ENCODE measurements at places on chromosomes 16 and 17.

DNA sequence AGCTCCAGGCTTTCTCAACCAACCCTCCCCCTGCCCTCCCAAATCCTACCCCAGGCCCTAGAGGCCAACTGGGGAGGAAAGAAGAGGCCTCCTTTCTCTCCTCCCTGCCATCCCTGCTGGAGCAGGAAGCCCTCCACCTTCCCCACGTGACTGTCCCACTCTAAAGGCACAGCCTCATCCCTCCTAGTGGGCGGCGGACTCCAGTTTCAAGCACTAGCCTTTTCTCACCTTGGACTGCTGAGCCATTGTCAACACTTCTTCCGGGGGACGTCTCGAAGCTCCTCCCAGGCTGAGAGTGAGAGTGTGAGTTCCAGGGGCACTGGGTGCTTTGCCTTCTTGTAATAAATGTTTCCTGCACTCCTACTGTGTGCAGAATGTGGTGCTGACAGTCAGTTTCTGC is 21.4 kb upstream of the IRX6 start:
- DNase-seq, result no peak
- H3K36me3 ChIP-seq, result no peaks in the 10 kb centered on the region
- no peaks in the 10 kb centered on the region for H3K27me3 ChIP-seq

DNA sequence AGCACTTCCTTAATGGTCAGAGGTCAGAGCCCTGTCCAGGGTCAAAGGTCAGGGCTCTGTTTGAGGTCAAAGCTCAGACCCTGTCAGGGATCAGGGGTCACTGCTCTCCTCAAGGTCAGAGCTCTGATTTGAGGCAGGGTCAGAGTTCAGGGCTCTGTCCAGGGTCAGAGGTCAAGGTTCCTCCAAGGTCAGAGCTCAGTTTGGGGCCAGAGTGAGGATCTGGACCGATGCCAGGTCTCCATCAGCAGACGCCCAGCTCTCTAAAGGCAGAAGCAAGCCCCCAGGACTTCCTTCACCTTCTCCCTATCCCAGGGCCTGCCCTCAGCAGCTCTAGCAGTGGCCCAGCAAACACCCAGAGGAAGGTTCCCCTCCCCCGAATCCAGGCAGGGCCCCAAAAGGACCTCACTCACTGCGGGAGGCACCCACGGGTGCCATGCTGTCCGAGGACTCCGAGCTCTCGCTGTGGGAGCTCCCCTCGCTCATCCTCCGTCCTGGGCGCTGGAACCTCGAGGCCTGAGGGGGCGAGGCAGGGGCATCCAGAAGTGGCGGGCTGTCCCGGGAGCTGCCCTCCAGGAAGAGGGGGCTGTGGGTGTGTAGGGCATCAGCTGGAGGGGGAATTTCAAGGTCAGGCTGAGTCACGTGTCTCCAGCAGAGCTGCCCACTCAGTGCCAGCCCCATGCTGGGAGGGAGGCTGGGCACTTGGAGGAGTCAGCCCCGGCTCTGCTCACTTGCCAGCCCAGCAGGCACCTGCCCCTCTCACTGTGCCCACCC is 26.7 kb downstream of the PIMREG start:
- no peak for DNase-seq
- no peak overlapping the region for H3K4me3 ChIP-seq
- H3K27me3 ChIP-seq, result no peaks in the 10 kb centered on the region
- H3K4me1 ChIP-seq, result peaks cover 6% of the 10 kb centered on the region

- no peak for DNase-seq
- H3K36me3 ChIP-seq, result no peaks in the 10 kb centered on the region
- peaks cover 9% of the 10 kb centered on the region for H3K27me3 ChIP-seq
- no peaks in the 10 kb centered on the region for H3K4me1 ChIP-seq
- no peak overlapping the region for H3K4me3 ChIP-seq
Measured at GRCh38 chr17:6255322-6255721, 179.6 kb downstream of the AIPL1 start.

DNA sequence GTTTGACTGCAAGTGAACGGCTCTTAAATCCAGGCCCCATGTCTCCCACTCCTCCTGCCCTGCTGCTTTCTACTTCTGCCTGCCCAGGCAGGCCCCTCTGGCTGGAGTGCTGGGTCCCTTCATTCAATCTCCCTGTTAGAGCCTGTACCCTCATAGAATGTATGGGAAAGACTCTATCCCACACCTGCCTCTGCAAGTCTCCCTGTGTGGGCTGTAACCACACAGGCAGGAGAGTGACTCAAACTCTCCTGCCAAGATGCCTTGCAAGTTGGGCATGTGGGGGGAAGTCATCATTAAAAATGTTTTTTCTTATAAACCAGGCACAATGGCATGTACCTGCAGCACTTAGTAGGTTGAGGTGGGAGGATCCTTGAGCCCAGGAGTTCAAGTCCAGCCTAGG is 77.5 kb downstream of the PLXDC1 start:
- no peak overlapping the region for H3K27ac ChIP-seq
- no peaks in the 10 kb centered on the region for H3K36me3 ChIP-seq
- H3K4me1 ChIP-seq, result no peaks in the 10 kb centered on the region
- H3K27me3 ChIP-seq, result no peaks in the 10 kb centered on the region

DNA sequence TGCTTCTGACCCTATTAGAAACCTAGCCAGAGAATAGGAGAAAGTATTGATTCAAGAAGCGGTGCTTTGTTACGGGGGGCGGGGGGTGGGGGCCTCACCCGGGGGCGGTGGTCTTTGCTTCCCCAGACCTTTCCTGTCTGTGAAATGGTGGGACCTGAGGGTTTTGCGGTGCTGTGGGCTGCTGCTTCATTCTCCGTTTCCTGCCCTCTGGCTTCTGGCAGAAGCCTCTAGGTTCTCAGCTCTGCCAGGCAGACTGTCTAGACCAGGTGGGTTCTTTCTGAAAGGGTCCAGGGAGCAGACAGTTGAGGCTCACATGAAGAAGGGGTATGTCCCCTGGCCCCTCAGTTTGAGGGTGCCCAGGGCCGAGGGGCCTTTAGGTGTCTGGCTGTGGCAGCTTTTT is 14.0 kb downstream of the GSE1 start:
- H3K27me3 ChIP-seq, result no peaks in the 10 kb centered on the region
- H3K36me3 ChIP-seq, result no peaks in the 10 kb centered on the region
- peaks cover 49% of the 10 kb centered on the region for H3K4me1 ChIP-seq
- DNase-seq, result no peak

- no peaks in the 10 kb centered on the region for H3K36me3 ChIP-seq
- H3K4me3 ChIP-seq, result no peak overlapping the region
- DNase-seq, result no peak
- H3K27me3 ChIP-seq, result no peaks in the 10 kb centered on the region
- H3K4me1 ChIP-seq, result no peaks in the 10 kb centered on the region
Measured at GRCh38 chr16:81214745-81215166, 23.7 kb upstream of the BCO1 start.

GRCh38 chr16:56910112-56910511 is 21.8 kb upstream of the HERPUD1 start:
- no peaks in the 10 kb centered on the region for H3K36me3 ChIP-seq
- no peak overlapping the region for H3K27ac ChIP-seq
- H3K27me3 ChIP-seq, result peaks cover 4% of the 10 kb centered on the region
- no peak overlapping the region for H3K4me3 ChIP-seq

- no peak overlapping the region for H3K27ac ChIP-seq
- H3K4me1 ChIP-seq, result no peaks in the 10 kb centered on the region
- no peak for DNase-seq
- no peaks in the 10 kb centered on the region for H3K36me3 ChIP-seq
- H3K27me3 ChIP-seq, result no peaks in the 10 kb centered on the region
Measured at GRCh38 chr16:8110572-8111514, 479.5 kb downstream of the TMEM114 start.

DNA sequence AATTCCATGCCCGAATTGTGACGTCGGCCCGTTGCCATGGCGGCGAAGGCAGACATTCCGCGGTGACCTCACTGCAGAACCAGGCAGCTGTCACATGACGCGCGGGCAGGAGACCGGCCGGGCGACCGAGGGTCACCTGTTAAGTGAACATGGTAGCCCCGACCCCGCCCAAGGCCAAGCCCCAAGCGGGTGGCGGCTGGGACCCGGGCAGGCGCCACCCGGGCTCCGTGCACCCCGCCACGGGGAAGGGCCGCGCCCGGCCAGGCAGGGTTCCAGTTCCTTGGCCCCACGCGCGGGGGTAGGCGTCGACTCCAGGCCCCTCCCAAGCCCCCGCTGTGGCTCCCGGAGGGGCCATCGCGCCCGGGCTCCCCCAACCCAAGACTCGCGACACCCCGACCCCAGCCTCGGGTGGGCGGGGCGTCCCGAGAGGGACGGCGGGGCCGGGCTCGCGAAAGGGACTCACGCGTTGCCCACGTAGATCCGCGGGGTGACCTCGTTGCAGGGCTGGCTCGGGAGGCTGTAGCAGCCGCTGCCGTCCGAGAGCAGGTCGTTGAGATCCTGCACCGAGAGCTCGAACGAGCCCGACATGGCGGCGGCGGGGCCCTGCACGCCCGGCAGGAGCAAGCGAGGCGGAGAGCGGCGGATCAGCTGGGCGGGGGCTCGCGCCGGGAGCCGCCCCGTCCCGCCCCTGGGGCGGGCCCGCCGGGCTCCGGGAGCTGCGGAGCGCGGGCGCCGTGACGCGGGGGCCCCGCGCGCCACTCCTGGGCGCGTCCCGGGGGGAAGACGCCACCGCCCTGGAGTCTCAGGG is at the start of gene DUSP3:
Gene DUSP3, minus strand, starts transcription at position 641 of the 808 bp plus-strand sequence. Its CDS starts 53 bp downstream, at position 588.
- H3K36me3 ChIP-seq, result no peaks in the 10 kb centered on the region
- H3K4me3 ChIP-seq, result peak within 1 kb of the TSS; percentile 77
- H3K27ac ChIP-seq, result peak within 1 kb of the TSS; percentile 100
- peaks cover 47% of the 10 kb centered on the region for H3K4me1 ChIP-seq
- peak; percentile 98 for DNase-seq

DNA sequence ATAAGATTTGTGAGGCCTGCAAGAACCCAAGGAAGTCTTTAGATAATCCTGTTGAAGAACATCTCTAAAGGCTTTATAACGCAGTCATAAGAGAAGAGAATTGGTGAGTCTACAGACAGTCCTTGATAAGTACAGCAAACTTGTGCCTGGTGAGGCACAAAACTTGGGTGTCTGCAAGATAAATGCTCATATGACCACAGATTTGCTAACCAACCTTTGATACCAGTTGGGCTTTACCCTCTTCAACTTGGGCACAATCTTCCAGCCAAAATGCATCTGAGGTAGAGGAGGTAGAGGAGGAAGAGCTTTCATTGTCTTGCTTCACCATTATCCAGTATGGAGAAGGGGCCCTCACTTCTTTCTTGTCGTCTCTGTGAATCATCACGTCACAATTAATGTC is 16.9 kb downstream of the PDZD9 start:
- peaks cover 22% of the 10 kb centered on the region for H3K4me1 ChIP-seq
- no peak overlapping the region for H3K4me3 ChIP-seq
- no peak overlapping the region for H3K27ac ChIP-seq
- H3K27me3 ChIP-seq, result no peaks in the 10 kb centered on the region
- H3K36me3 ChIP-seq, result peaks cover 3% of the 10 kb centered on the region

GRCh38 chr16:67936880-67937605 is 393 bp upstream of the PSMB10 start:
- peak overlapping the region; percentile 93 for H3K4me3 ChIP-seq
- no peaks in the 10 kb centered on the region for H3K36me3 ChIP-seq
- H3K27ac ChIP-seq, result peak overlapping the region; percentile 95
- DNase-seq, result no peak
- peaks cover 22% of the 10 kb centered on the region for H3K4me1 ChIP-seq

DNA sequence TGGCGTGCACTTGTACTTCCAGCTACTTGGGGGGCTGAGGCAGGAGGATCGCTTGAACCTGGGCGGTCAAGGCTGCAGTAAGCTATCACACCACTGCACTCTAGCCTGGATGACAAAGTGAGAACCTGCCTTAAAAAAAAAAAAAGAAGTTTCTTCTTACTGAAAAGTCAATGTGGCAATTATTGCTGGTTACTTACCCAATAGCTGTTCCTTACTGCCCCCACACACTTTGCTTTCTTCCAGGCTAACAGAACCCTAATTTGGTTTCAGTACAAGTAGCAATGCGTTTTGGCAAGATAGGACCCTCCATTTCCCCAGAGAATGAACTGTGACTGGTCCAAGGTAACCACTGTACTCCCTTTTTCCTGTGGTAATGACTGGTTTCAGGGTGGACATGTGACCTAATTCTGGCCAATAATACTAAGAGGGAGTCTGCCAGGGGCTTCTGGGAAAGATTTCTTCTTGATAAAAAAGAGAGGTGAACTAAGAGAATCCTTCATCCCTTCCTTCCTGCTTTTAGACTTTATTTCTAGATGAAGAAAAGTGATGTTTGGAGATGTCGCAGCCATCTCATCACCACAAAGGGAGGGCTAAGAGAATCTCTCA is 58.8 kb upstream of the MSI2 start:
- no peaks in the 10 kb centered on the region for H3K36me3 ChIP-seq
- H3K27ac ChIP-seq, result no peak overlapping the region
- DNase-seq, result no peak
- no peaks in the 10 kb centered on the region for H3K4me1 ChIP-seq

- H3K27me3 ChIP-seq, result no peaks in the 10 kb centered on the region
- H3K4me3 ChIP-seq, result no peak overlapping the region
- H3K36me3 ChIP-seq, result no peaks in the 10 kb centered on the region
- no peak overlapping the region for H3K27ac ChIP-seq
- no peaks in the 10 kb centered on the region for H3K4me1 ChIP-seq
Measured at GRCh38 chr16:57519796-57520360, 16.5 kb downstream of the CCDC102A start.

DNA sequence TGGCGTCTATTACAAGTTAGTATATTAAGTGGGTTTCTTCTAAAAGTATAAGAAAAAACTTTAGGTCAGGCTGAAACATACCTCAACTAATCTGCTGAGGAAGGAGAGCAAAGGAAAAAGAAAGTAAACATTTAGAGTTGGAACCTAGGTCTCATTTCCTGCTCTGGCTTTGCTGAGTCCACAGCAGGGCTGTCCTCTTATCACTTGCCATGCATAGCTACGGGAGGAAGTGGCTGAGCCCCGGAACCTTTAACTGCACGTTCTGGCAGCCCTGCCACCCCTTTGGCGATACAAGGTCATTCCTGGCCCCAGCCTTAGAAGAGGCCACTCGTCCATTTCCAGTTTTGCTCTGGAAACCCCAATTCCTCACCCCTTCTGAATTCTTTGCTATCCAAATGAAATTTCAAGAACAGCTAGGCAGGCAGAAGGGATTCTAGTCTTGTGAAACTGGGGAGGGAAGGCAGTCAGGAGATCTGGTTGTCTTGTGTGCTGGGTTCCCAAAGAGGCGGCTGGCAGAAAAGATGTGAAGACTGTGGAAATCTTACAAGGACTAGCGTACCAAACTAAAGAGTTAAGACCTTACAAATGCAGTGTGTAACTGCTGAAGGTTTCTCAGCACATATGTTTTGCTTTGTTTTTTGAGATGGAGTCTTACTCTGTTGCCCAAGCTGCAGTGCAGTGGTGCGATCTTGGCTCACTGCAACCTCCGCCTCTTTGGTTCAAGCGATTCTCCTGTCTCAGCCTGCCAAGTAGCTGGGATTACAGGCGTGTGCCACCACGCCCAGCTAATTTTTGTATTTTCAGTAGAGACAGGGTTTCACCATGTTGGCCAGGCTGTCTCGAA is 19.1 kb downstream of the WIPI1 start:
- H3K4me3 ChIP-seq, result no peak overlapping the region
- H3K27me3 ChIP-seq, result no peaks in the 10 kb centered on the region
- DNase-seq, result no peak
- H3K36me3 ChIP-seq, result peaks cover 32% of the 10 kb centered on the region

DNA sequence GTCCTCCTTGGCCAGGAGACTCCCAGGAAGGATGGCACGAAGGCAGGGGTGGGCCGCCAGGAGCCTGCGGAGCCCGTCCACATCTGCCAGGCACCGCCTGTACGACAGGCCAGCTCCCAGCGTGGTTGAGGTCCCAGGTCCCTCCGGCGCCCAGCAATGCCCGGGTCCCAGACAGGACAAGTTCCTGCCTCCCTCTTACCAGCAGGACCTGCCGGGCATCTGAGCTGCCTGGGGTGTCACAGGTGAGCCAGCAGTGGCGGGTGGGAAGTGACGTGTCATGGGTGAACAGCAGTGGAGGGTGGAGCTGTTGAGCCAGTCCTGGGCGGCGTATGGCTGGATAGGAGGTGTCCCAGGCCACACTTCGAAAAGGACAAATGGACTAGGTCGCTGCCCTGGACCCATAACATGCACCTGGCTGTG is 15.7 kb upstream of the BAHCC1 start:
- no peaks in the 10 kb centered on the region for H3K27me3 ChIP-seq
- no peak overlapping the region for H3K27ac ChIP-seq
- H3K36me3 ChIP-seq, result no peaks in the 10 kb centered on the region
- H3K4me1 ChIP-seq, result no peaks in the 10 kb centered on the region
